ENCODE measurements at places on chromosomes 16 and 17.

GRCh38 chr17:42071810-42072209, 21.4 kb upstream of the C17orf113 start:
- DNase-seq: no peak

- DNase-seq: no peak
Measured at GRCh38 chr17:29572691-29573557, 4.4 kb downstream of the TP53I13 start.

GRCh38 chr16:2194852-2195321, 1.5 kb downstream of the CASKIN1 start:
- DNase-seq: no peak

GRCh38 chr17:38705523-38705802, 390 bp downstream of the MLLT6 start:
- DNase-seq: no peak

DNA sequence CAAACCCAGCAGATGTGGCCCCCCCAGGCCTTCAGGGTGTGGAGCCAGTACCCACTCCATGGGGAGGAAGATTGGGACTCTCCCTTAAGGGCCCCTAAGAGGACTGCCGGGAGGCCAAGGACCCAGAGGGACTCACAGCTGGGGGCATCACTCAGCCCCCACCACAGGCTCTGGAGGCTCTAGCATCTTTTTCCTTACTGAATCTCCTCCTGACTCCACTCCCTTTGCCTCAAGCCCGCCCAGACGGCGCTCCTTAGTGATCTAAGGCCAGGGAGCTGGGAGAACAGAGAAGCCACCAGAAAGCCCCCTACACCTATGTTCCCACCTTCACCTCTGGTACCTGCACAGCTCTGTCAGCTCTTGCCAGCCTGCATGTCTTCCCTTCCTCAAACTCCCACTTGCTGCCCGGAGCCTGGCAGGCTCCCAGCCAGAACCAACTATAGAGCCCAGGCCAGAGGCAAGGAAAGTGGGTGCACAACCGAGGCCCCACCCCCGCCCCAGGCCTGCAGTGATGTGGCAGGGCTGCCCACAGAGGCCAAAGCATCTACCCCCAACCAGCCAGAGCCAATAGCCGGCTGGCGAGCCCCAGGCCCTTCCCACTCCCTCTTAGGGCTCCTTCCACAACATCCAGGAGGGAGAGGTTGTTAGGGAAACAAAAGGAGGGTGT, 22.3 kb upstream of the MPO start:
- DNase-seq: no peak

- peak; percentile 27 for DNase-seq
Measured at GRCh38 chr16:28623172-28623711, 13.4 kb upstream of the SULT1A1 start.

DNA sequence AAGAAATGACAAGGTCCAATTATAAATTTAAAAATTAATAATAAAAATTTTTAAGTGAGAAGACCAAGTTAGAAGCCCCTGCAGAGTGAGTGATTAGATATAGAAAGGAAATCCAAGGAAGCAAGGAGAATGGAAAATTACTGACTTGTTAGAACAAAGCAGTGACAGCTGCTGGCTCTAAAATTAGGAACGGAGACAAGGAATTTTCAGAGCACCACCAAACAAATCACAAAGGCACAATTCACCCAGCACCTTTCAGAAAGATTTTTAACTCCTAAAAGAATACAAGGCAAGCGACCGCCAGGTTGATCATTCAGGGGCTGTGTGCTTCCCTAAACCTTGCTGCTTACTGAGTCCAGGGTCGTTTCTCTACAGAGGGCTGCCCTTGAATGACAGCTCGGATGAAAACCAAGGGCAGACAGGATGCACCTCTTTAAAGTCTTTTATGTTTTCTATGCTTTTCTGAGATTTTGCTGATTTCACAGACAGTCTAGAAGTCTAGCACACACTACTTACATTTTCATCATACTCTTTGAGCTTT, 45.4 kb upstream of the GINS3 start:
- DNase-seq: no peak

GRCh38 chr17:50466371-50467113, 2.1 kb downstream of the CHAD start:
- no peak for DNase-seq

- no peak for DNase-seq
Measured at GRCh38 chr17:7208754-7209460, 10.7 kb downstream of the DLG4 start.

GRCh38 chr17:61793565-61793964, 69.8 kb downstream of the BRIP1 start:
- no peak for DNase-seq

GRCh38 chr17:48514477-48514876, 16.3 kb downstream of the HOXB1 start:
- DNase-seq: no peak

DNA sequence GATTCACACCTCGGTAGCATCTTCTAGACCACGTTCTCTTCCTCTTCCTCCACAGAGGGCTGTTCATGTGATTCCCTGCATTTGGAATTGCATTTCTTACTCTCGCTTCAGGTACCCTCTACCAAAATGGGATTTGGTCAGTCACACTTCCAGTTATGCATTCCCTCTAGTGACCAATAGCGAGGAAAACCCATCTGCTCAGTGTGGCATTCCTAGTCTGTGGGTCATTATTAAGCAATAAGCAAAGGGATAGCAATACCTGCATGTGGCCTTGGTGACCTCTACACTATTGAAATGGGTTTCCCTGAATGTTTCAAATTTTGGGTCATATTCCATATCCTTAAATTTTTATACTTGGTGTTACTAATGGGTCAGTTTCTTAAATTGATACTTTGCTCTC, 401 bp upstream of the KRTAP4-5 start:
- DNase-seq: no peak

- DNase-seq: no peak
Measured at GRCh38 chr16:25587783-25588182, 104.0 kb upstream of the HS3ST4 start.

DNA sequence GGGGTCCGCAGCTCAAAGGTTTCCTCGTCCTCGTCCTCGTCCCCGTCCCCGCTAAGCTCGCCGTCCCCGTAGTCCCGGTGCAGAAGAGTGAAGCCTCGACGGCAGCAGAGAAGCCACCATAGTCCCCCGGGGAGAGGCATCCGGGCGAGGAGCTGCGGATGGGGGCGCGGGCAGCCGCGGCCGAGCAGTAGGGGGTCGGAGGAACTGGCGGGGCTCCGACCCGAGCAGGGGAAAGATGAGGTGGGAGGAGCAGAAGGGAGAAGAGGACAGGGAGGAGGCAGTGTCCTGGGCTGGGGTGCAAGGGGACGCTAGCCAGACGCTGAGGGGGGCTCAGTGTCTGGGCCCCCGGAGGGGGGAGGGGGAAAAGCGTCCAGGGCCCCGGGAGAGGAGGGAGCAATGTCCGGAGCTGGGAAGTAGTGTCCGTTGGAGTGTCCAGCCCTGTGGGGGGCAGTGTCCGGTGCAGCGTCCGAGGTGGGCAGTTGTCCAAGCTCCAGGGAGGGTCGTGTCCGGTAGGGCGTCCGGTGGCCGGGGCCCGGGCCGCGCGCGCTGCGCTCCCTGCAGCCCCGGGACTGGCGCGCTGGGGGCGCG, at the start of gene PLEKHH3:
TSS of gene PLEKHH3 (minus strand) at position 571 of the 588 bp plus-strand sequence. CDS start at position 140, 431 bp downstream.
- DNase-seq: no peak

DNA sequence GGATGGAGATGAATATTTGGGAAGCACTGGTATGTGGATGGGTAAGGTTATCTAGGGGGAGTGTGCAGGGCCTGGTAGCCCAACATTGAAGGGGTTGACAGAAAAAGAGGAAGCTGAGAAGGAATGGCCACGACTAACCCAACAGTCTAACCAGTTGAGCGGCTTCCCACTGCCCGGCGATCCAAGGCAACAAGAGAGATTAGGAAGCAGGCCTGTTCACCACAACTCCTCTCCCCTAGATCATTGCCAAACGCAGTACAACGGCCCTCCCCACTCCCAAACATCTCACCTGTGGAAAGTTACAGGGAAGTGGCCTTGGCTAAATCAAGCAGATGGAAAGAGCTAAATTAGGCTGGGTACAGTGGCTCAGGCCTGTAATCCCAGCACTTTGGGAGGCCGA, 11.2 kb upstream of the RANGRF start:
- DNase-seq: no peak

DNA sequence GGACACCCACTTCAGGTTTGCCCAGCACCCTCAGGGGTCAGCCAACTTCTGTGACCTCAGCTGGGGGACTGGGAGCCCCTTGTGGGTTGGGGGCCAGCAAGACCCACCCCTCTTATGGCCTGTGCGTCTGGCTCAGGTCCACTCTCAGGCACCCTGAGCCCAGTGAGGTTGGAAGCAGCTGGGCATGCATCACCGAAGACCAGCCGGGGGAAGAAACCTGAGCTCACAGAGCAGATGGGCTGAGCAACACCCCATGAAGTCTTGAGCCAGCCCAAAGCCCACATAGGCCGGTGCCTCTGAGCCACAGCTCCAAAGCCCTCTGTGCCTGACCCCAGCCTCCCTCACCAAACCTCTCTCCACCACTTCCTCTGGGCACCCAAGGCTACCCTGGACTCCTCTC, 166.7 kb downstream of the RBFOX3 start:
- no peak for DNase-seq

DNA sequence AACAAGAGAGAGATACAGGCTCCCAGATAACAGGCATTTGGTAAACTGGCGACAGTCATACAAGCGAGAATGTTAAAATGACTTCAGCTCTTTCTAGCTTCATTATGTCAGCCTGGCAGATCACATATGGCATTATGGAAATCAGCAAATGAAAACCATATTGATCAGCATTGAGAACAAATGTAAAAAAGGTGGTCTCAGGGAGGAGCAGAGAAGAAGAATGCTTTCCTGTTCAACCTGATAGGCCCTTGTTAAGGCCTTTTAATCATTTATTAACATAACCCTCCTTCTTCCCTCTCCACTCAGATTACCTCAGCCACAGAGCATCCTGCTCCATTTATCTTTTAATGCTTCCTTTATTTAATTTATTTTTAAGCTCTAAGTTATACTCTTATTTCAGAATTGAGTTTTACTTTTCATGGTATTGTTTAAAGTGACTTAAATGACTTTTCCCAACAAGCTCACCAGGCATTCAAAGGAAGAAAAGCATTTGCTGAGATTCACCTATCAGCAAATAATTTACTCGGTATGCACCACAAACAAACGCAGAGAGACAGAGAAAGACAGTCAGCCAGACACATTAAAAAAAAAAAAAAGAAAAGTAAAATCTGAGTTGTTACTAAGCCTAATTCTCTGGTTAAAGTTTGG, 243.9 kb upstream of the TBX2 start:
- no peak for DNase-seq

DNA sequence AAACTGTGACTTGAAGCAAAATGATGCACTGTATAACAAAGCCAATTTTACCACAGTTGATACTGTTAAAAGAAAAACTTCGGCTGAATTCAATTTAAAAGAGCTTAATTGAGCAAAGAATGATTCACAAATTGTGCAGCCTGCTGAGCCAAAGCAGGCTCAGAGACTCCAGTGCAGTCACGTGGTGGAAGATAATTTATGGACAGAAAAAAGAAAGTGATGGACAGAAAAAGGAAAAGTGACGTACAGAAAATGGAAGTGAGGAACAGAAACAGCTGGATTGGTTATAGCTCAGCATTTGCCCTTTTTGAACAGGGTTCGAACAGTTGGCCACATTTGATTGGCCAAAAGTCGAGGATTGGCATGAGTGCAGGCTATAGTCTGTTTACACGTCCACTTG, 25.7 kb downstream of the ZSWIM7 start:
- DNase-seq: no peak

DNA sequence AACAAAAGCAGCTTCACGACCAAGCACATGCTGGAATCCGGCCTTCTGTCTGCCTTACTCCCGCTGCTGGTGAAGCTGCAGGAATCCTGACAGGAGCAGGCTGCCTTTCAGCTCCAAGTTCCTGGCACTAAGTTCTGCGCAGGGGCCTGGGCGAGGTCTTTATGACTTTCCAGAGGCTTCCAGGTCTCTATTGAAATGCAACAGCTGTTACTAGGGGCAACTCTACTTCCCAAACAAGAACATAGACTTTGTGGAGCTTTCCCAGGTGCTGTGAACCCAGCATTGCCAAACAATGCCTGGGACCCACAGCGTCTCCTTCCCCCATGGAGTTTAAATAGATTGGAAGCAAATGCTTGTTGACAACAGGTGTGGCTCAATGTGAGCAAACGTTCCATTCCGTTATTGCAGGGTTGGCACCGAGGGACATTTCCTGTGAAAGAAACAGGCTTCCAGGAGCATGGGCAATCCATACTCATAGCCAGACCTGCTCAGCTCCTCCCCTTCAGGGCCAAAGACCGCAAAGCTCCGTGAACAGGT, 156.0 kb downstream of the CDH13 start:
- no peak for DNase-seq

Data from activated CD8-positive, alpha-beta memory T cell treated with anti-CD3 and anti-CD28 coated beads for 4 hours (primary cell).